ENCODE measurements at places on chromosomes 6 and 20.

DNA sequence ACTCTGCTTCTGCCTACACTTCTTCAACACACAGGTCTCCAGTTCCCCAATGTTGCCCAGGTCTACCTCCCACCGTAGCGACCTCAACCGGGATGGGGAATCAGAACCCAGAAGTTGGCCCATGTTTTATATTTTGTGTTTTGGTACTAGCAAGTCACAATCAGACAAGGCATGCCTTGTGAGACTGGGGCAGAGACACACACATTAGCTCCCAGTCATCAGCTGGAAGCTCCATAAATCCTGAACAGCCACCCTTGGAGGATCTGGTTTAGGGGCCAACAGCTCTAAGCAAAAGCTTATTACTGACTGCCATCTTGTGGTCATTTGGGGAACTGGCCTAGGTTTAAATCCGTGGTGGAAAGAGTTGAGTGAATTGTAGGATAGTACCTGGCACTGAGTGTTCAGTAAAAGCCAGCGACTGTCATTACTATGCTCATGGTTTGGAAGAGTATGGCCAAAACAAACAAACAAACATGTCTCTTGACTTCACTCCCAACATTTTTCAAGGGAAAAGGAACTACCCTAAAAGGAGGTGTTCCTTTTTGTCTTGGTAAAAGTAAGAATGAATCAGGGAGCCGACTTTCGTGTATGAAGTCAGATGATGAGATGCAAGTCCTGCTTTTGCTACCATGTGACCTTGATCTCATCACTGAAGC is 40.5 kb downstream of the PIM1 start:
- DNase-seq, result peak; percentile 55

GRCh38 chr6:109964949-109965348 is 13.2 kb upstream of the GPR6 start:
- DNase-seq, result no peak

- DNase-seq, result no peak
Observed at GRCh38 chr6:168043193-168043847, 35.7 kb downstream of the FRMD1 start.

GRCh38 chr6:101784094-101784493 is 390.6 kb downstream of the GRIK2 start:
- no peak for DNase-seq

DNA sequence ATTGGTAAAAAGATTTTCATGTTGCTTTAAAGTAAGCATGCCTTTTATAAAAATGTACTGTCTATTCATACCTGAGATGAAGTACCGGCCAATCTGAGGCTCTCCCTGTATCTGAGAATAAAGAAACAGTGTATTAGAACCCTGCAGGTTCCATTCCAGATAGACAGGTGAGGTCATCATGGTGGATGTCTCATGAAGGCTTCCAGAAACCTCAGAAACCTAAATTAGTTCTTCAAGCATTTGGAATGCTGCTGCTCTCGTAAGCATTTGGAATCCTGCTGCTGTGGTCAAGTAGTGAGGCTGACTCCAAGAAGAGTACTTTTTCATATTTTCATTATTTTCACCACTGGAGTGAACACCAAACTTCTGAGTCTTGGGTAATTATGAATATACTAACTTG is 642.3 kb downstream of the MAFB start:
- DNase-seq, result no peak

DNA sequence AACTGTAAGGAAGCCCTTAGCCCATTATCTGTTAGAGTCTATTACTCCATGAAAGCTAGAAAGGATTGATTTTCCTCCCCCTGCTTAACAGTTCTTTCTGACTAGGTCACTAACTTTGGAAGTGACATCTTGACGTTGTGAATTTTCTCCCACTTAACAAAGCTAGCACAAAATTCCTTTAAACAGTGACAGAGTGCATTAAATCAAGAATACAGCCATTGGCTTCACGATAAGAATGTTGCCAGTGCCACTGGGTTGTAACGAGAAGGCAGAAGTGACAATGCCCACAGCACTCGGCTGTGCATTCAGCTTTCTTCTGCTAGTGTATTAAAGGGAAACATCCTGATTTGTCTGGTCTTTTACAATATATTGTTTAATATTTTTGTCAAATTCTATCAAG is 182.7 kb upstream of the DTNBP1 start:
- no peak for DNase-seq

DNA sequence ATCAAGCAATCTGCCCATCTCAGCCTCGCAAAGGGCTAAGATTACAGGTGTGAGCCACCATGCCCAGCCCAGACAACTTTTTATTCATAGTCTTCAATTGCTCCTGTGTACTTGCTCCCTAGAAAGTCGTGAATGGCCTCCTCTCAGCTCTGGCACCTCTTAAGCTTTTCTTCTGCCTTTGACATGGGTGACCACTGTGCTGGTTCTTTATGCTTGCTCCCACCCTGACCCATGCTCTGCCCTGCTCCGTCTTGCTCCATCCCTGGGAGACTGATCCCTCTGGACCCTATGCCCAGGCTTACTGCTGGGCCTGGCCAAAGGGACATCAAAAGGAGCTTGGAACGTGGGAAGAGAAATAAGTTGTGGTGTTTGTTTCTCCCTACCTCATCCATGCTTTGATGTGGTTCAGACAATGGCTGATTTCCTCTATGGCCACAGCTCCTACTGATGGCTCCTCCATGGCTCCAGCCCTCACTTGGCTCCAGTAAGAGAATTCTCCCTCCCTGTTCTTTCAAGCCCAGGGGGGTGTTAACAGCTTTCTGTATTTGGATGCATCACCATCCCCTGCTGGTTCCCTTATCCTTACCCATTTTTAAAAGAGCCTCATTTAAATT is 7.7 kb upstream of the TREM2 start:
- DNase-seq, result no peak

GRCh38 chr20:3924304-3925112 is 35.3 kb downstream of the PANK2 start:
- no peak for DNase-seq

DNA sequence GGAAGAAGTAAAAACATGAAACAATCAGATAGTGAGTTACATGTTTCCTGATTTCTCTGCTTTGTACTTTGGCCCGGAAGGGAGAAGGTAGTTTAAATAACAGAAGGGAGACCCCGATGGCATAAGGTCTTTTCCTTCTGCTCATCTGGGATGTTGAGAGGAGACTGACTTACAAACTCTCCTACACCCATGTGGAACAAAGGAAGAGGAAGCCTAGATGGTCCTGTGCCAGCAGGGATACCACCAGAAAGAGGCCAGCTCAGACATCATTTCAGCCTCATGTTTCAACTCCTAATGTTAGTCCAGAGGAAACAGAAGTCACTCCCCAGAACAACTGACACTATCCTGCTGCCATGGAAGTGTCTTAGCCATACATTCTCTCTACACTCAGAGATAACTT is 250.7 kb upstream of the NOX3 start:
- no peak for DNase-seq

DNA sequence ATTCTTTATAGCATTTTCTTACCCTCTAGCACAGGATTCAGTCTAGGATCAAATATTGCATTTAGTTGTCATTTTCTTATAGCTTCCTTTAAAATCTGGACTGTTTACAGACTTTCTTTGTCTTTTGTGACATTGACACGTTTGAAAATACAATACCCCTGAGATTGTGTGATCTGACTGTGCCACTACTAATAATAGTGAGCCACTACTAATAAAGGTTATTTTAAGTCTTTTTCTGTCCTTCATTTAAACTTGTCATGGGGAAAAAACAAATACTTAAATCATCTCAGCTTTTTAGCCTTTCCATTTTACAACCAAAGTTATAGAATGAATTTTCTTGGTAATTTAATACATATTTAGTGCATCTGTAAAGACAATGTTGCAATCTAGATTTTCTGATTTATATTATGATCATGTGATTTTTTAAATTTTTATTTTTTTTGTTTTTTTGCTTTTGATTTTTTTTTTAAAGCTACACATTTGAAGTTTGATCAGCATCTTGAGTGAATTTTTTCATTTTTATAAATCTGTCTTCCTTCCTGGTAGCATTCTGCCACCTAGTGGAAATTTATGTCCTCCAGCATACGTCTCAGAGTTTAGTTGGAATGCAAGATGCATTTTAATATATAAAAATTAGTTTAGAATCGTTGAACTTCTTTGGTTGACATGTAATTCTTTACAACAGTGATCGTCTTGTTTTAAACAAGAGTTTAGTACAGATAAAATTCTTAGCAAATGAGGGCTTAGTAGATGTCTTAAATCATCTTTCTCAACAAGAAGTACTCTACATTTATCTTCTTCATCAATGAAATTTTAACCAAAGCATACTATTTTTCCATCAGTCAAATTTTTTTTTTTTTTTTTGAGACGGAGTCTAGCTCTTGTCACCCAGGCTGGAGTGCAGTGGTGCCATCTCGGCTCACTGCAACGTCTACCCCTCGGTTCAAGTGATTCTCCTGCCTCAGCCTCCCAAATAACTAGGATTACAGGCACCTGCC is 119.4 kb downstream of the NCOA3 start:
- DNase-seq, result no peak

DNA sequence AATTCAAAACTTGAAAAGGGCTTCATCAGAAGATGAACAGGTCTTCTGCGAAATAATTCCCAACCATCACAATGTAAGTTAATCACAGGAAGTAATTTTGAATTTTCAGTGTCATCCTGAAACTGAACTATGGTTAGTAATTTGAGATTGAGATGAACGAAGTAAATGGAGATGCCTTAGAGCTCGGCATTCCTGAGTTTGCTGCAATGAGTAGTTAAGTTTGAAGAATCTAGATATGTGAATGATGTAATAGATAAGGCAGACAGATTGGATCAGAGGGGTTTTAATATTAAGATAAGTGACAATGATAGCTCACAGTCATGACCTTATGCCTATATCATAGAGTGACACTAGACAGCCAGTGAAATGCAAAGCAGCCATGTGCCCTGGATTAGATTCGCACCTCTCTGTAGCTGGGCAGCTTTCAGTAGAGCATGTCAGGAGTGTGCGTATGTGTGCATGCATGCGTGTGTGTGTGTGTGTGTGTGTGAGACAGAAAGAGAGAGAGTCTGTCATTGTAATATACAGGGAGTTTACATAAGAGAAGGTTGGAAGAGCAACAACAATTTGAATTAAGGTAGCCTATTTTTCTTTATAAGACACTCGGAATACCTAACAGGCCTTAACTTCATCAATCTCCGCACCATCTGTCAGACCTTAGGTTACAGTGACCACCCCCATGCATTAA is 233.0 kb downstream of the GMPR start:
- no peak for DNase-seq

DNA sequence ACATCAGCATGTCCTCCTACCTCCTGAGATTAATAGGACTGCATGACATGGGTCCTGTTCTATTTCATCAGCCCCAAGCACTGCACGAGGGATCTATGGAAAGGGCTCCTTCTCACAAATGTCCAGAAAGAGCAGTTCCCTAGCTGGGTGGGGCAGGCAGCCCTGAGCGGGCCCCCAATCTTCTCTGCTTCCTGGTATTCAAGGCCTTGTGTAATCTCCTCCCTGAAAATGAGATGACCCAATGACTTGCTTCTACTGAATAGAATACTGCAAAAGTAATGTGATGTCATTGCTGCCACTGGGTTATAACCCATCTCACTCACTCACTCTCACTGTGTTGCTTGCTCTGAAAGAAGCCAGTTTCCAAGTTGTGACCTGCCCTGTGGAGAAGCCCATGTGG is 126.4 kb downstream of the OPRM1 start:
- no peak for DNase-seq

- no peak for DNase-seq
Observed at GRCh38 chr6:15870333-15871043, 207.7 kb upstream of the DTNBP1 start.

GRCh38 chr20:6636209-6637159 is 131.0 kb upstream of the BMP2 start:
- DNase-seq, result no peak

GRCh38 chr6:6193221-6193745 is 127.2 kb downstream of the F13A1 start:
- no peak for DNase-seq

- DNase-seq, result peak; percentile 71
Observed at GRCh38 chr6:149834513-149835481, 29.4 kb downstream of the LRP11 start.

DNA sequence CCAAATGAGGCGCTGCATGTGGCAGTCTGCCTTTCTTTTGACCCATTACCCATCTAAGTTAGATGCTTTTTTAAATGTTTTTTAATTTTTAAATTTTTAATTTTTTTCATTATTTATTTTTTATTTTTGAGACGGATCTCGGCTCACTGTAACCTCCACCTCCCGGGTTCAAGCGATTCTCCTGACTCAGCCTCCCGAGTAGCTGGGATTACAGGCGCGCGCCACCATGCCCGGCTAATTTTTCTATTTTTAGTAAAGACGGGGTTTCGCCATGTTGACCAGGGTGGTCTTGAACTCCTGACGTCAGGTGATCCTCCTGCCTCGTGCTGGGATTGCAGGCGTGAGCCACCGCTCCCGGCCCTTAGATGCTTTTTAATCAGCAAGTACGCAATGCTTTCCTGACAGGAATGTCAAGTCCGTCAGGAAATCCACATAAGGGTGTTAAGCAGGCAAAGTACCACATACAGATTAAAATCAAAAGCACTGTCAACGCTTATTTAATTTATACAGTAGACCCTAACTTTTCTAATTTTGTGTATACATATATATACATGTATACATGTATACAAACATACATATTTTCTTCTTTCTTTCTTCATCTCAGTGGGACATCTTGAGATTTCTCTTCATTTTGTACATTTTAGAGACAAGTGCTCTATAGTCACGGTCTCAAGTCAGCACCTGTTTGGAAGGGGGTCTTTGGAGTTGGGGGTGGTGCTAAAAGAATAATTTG is 995 bp upstream of the GSTA4 start:
- DNase-seq, result peak; percentile 63

GRCh38 chr20:10639737-10640556 is 33.9 kb downstream of the JAG1 start:
- DNase-seq, result no peak

DNA sequence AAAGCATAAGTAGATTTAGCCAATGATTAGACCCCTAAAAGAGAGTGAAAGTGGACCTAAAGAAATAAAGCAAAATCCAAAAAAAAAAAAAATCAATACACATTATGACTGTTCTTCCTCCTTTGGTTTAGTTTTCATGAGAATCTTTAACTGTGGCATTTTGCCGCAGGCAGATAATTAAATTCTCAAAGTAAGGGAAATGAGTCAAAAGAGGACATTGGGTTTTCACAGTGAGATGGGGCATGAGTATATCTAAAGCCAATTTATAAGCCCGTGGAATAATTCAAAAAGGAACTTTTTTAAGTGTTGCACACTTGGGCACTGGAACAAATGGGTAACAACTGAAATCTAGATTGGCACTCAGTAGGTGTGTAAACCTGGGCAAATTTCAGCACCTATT is 230.3 kb downstream of the PKHD1 start:
- DNase-seq, result no peak

DNA sequence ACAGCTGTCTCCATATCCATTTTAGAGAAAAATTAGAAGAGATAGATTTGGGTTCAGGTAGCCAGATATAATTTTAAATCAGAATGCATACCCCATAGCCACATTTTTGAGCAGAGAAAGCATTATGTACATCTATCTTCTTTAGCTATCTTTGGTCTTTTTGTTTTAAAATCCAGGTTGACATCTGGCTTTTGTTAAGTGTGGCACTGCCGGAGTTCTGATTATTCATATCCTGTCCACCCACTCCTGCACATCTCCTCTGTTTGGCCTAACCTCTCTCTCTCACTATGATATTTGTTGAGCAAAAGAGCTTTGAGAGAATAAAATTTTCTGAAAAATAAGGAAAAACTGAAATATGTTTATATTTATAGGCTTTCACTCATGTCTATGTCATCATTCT is 189.7 kb downstream of the PACRG start:
- DNase-seq, result no peak
